Calu3 (cell line): ENCODE measurements at places on chromosomes 12 and 14.
A peak's percentile ranks its signal among the peaks of the same experiment; 100 is the strongest.

GRCh38 chr14:61701946-61702345 is 6.6 kb downstream of the HIF1A start:
- peak; percentile 24 for DNase-seq

GRCh38 chr14:43204816-43205215 is 1302.3 kb downstream of the FSCB start:
- DNase-seq, result no peak

DNA sequence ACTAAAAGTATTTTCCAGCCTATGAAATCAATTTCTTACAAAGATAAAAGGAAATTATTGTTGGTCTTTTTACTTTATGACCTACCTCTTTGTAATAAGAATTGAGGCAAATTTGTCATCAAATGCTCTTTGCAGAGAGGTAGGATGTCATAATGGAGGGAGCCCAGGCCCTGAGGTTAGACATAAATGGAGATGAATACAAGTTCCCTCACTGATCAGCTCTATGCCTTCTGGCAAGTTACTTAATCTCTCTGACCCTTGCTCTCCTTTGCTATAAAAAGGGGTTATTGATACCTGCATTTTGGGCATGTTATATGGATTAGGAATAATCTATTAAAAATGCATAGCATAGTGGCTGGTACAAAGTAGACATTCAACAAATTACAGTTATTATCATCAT is 146.9 kb upstream of the KRR1 start:
- no peak for DNase-seq

GRCh38 chr12:66051361-66051760 is 79.2 kb downstream of the LLPH start:
- DNase-seq, result no peak

- DNase-seq, result no peak
Measured at GRCh38 chr12:19181666-19182426, 52.3 kb downstream of the PLEKHA5 start.

GRCh38 chr14:100107236-100107635 is 42.0 kb downstream of the EVL start:
- no peak for DNase-seq

- no peak for DNase-seq
Measured at GRCh38 chr14:77667331-77667730, 40.5 kb downstream of the ALKBH1 start.

DNA sequence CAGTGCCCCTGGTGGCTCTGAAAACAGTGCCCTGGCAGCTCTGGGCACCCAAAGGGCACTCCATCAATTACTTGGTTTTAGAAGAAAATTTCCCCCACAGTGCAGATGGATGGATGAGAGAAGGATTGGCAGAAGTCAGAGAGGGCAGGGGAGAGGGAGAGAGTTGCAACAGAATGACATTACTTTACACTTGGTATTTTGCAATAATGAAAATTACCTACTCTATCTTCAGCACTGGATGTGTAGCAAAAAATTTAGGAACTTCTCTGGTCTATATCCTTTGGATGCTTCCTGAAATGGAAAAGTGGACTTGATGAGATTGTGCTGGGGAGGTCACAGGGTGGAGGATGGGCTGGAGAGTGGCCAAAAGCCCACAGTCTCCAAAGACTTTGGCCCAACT is 193.2 kb downstream of the CHST11 start:
- no peak for DNase-seq

GRCh38 chr14:57254884-57255283 is 13.8 kb downstream of the EXOC5 start:
- DNase-seq, result no peak

DNA sequence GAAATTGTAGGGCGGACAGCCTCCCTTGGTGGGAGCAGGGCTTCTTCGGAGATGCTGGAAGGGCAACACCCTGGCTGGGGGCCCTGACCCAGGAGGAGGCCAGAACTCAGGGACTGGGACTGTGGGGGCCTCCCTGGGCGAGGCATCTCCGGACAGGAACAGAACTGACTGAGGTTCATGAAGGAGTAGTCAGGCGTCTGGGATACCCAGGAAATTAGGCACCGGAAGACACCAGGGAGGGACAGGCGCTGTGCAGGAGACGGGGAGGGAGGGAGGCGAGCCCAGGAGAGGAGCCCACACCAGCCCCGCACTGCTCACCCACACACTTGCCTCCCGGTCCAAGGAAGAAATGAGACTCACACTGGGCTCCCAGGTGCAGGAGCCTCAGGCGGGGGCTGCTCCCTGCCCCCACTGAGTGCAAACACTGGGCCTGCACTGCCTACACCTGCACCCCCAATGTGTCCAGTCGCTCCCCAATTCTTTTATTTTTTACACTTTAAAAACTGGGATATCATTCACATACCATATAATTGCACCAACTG is 262.6 kb upstream of the SFSWAP start:
- DNase-seq, result no peak

DNA sequence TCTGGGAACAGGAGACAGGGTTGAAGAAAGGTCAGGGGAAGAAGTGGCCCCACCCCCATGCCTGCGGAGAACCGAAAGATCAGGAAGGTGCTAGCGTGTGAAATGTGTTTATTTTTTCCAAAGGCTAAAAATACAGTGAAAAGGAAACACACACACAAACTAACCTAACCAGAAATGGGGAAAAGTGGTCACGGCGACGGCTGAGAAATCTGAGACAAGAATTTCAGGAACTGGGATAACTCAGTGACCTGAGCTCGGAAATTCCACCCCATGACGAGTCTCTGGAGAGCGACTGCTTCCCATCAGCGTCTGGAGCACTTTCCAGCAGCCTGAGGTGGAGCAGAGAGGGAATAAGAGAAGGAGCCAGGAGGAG is 16.6 kb upstream of the RND1 start:
- peak; percentile 20 for DNase-seq

GRCh38 chr14:50058113-50058512 is 58.3 kb downstream of the VCPKMT start:
- no peak for DNase-seq

DNA sequence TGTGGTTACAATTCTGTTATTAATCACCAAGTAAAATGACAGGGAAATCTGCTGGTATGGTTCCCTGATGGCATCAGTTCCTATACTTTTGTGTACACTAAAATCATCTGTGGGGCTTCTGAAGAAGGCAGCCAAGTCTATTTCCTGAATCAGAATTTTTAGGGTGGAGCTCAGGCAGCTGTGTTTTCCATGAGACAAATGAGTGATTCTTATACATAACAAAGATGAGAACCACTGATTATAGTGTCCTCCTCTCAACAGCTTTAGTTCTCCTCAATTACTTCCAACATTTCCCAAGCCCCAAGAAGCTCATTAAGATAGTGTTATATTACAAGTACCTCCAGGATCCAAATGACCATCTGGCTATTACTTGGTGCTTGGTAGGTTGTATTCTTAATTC is 64.5 kb upstream of the USP44 start:
- DNase-seq, result no peak

DNA sequence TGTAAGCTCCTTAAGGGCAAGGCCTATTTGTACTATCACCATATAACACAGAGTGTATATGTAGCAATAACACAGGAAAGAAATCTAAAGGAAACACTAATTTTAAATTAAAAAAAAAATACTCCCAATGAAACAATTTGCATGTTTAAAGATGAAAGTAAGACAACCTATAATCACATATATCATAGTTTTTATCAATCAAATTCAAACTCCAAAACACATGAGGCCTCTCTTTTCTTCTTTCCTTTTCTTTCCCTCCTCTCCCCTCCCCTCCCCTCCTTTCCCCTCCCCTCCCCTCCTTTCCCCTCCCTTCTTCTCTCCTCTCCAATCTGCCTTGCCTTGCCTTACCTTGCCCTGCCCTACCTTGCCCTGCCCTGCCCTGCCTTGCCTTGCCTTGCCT is 405.8 kb upstream of the RPL10L start:
- no peak for DNase-seq

DNA sequence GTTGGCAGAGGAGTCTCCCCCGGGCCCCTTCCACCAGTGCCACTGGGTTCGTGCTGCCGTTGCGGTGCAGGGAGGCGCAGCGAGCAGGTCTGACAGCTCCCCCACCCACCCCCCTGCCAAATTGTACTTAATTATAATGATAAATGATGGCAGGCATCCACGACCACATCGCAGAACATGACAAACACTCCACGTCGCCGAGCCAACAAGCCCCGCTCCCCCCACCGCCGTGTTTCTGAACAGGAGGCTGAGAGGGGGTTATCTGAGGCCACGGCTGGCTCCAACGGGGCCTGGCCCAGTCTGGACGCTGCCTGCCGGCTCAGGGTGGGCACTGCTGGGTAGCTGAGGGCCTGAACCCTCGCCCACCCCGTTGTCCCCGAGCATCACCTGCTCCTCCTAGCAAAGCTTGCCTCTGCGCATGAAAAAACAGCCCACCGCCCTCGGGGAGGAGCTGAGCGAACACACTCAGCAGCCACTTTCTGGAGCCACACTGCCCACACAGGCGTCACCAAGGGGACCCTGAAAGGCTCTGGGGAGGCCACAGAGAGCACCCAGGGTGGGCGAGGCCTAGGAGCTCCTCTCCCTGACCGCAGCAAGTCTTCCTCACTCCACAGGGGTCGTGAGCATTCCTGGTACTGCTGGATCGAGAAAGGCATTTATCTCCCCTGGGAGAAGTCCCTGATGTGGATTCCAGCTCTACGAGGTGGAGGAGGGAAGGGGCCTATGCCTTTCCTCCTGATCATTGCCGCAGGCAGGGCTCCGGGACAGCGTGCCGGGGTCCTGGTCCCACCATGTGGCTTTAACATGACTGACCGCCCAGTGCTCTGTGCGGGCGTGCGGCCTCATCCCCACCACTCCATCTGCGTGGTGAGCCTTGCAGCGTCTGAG is 35.4 kb upstream of the DIO3 start:
- no peak for DNase-seq

DNA sequence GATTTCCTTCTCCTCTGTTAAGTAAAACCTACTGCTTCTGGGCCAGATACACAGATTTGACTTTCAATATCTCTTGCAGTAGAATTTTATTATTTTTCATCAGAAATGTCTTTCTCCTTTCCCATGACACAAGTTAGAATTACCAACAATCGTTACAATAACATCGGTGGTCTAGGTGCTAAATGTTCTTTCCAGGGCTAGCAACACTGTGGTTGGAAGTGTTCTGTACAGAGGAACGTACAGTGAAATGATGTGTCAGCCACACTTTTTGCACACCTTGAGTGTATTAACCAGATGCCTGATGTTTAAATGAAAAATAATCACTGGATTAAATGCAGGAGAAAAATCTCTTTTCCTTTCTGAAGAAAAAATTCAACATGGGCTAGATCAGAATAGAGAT is 27.7 kb upstream of the KLRD1 start:
- no peak for DNase-seq
